ENCODE measurements at places on chromosomes 3 and 15.
A peak's percentile ranks its signal among the peaks of the same experiment; 100 is the strongest.

- no peak for DNase-seq
Measured at GRCh38 chr3:194723846-194724618, 38.3 kb downstream of the FAM43A start.

DNA sequence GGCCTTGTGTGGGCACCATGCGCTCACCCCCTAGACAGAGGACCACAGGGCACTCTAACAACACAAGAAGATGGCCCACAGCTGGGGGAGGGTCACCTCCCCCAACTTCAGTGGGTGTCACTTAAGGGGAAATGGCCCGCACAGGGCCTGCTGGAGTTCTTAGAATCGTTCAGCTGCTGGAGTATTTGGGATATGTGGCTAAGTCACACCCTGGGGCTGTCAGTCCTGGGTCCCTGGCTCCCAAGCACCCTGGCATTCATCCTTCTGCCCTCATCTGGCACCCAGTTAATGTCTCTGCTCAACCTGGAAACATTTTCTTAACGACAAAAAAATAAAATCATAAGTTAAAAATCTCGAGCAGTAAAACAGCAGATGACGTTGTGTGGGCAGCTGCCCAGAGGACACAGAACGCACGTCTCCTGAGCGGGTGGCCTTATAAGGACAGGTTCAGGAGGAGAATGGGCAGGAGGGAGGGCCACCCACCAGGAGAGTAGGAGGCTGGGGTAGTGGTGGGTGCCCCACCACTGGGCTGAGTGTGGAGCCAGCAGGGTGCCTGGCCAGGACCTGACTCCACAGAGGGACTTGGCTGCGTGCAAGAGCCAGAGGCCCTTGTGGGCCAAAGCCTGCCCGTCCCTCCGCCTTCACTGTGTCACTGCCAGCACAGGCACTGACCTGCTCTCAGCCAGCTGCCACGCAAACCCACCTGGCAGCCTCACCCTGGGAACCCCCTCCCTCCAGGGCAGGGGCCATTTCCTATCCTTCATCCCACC, 11.5 kb downstream of the KBTBD13 start:
- no peak for DNase-seq

- DNase-seq, result no peak
Measured at GRCh38 chr3:129605203-129605921, 1.1 kb downstream of the PLXND1 start.

DNA sequence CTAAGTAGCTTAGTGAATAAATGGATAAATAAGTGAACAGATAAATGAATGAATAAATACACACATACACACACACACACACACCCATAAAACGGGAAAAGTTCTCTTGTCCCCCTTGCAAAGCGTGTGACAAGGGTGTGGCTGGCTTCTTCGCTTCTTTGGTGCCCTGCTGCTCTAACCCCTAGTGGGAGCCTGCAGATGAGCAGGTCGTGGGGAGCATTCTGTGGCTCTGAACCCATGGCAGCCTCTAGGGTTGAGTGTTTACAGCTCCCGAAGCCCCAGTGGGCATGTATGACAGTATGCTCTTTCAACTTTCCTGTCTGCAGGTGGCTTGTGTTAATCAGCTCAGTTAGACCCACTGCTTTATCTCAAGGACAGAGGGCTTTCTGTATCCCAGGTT, 582.3 kb downstream of the EDEM1 start:
- no peak for DNase-seq

DNA sequence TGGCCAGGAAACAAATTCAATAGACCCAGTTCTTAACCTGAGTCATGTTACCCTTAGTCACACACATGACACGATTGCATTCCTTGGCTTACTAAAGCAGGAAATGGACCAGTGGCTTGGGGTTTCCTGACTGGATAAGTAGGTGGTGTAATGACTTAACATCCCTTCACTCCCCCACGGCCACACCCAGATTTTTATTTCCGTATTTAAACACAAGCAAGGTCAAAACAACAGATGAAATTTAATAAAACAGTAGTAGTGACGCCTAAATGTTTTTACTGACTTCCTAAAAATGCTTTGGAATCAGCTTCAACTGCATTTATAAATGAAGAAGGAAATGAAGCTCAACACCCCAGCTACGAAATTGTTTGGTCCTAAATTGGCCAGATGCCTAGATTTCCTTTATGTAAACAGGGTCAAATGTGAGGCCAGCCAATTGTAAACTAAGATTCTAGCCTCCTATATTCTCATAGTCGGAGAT, 324.3 kb downstream of the CHST2 start:
- DNase-seq, result peak; percentile 79

DNA sequence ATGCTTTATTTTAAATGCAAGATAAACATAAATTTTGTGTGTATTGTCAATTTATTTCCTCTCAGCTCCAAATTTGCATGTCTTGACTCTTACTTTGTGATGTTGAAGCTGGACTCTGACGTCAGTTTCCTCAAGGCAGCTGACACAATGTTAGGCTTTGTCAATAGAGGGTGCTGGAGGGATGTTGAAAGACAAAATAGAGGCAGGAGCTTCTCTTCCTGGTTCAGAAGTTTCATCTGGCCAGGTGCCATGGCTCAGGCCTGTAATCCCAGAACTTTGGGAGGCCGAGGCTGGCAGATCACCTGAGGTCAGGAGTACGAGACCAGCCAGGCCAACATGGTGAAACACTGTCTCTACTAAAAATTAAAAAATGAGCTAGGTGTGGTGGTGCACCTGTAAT, 408.6 kb downstream of the GBE1 start:
- peak; percentile 29 for DNase-seq

GRCh38 chr15:73589766-73590165, 43.4 kb downstream of the NPTN start:
- DNase-seq, result no peak

DNA sequence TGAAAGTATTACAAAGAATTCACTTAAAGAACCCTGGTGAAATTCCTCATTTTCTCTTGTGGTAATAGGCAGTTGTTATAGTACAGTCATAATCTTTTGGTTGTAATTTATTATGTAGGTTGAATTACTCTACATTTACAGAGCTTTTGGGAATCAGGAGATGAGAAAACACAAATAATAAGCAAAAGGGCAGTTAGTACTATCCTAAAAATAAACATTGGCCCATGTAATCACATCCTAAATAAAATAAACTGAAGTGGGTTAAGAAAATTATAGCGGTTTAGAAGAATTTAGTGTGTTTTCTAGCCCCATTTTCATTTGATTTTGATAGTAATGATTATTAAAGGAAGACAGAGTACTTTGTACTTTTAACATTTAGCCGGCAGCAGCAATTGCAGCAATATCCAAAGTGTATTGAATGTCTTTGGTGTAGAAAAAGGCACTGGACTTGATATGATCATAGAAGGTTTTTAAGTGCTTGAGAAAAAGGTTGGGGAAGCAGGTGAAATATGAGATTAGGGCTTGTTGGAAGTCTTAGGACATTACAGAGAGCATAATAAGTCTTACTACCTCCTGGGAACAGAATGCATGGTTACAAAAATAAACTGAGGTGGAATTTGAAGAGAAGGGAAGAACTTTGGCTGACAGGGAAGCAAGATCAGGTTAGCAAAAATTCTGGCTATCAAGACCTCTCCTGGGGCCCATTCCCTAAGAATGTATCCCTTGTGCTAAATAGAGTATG, 79.9 kb downstream of the MBNL1 start:
- DNase-seq, result no peak

DNA sequence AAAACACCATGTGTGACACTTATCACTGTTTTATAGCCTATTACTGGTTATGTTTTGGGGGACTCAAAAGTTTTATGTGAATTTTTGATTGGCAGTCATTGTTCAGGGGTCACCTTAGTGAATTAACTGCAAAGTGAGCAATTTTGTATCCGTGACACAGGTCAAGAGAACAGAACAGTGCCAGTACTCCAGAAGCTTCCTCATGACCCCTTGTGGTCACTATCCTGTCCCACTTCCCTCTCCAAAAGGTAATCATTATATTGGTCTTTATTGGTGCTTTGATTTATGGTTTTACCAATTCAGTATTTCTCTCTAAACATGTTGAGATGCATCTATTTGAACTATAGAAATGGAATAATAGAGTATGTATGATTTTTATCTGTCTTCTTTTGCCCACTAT, 107.1 kb downstream of the STT3B start:
- no peak for DNase-seq

DNA sequence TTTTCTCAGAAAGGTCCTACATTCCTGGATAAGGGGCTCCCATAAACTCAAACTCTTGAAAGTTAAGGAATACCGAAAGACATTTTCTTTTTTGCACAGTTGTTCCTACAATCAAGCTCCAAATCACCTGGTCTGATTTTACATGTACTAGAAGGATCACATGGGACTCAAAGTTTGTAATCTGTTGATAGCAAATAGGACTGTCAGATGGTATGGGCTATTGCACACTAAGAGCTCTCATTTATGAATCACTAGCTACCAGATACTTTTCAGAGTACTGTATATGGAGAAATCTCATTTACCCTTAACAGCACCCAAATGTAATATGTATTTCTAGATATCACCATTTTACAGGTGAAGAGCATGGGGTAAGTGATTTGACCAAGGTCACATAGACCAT, 49.5 kb upstream of the CMSS1 start:
- no peak for DNase-seq
